ENCODE measurements at places on chromosomes 1 and 21. TPM values are rescaled to one million over a fixed set of nuclear protein-coding genes. Genes with fewer than 3 reads are reported as not detected.
A peak's percentile ranks its signal among the peaks of the same experiment; 100 is the strongest.

- DNase-seq: no peak
Measured at GRCh38 chr1:26731233-26731902, 35.6 kb downstream of the ARID1A start.

DNA sequence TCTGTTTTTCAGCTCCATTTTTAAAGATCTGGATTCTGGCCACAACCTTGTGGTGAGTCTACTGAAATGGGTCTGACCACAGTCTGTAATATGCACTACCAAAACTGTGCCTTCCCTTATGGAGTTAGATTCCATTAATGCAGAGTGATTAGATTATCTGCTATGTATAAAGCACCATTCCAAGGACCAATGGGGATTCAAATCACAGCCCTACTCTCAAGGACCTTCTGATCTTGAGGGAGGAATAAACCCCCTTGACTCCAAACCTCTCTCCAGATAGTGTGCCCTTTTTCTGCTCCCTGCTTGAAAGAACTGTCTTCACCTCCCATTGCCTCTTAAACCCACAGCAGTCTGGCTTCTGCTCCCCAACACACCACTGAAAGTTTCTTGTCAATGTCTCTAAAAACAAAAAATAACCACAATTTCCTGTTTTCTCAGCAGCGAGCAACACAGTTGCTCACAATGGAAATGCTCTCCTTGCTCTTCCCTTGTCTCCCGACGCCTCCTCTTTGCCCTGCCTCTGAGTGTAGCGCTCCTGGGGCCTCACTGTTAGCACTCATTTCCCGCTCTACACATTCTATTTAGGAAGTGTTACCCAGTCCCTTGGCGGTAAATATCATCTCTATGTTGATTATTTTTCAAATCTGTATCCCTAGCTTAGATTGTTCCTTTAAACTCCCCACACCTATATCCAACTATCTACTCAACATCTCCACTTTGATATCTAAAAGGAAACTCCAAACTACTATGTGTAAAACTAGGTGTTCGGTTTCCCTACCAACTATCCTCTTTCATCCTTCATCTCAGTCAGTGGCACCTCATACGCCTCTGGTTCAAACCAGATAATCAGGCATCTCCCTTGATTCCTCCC lies 13.6 kb downstream of the PCNX2 start:
- DNase-seq: no peak

GRCh38 chr1:161013131-161013487 lies 7.8 kb downstream of the F11R start:
- no peak for DNase-seq

Gene KLHDC8A
- total RNA-seq: not detected

Gene A3GALT2
- total RNA-seq: not detected

DNA sequence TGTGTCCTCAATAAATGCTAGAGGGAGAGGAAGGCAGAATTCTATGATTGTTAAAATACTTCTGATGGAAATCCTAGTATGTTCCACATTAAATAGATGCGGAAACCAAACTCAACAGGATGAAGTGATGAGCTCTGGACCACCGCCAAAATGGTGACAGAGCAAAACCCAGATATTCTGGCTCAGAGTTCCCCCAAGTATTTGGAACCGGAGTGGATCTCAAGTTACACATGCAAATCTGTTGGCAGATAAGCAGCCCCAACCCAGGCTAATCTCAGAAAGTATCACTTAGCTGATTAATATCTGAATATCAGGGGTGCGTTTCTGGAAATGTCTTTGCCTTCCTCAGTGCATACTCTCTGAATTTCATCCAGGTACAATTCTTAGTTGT lies 17.4 kb upstream of the GRHL3 start:
- DNase-seq: no peak

- no peak for DNase-seq
Measured at GRCh38 chr1:160344241-160344640, 1.1 kb downstream of the NCSTN start.

DNA sequence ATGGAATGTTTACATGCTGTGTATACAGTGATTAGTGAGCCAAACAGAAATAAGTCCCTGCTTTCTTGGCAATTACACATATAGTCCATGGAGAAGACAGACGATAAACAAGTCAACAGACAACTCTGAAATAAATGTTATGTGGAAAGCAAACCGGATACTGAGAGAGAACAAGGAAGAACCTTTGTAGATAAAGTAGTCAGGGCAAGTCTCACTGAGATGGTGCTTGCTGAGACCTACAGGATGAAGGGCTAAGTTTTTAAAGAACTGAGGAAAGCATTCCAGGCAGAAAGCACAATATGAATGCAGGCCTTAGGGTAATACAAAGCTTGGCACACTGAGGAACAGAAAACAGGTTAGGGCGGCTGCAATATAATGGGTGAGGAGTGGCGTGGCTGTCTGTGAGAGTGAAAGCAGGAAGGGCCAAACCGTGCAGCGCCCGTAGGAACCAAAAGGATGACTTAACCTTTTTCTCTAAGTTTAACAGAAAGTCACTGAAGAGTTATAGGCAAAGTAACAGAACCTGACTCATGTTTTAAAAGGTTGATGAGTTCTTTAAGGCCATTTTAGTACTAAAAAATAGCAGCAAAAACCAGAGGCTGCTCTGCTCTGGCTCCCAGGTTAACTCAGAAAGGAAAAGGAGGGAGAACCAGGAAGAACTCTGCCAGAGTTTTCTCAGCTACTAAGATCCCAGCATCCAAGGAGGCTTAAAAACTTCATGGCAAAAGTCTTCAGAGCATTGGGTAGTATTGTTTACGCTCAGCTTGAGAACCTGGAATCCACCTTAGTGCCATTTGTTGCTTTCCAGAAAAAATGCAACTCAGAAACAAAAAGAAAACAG lies 8.7 kb upstream of the TTF2 start:
- DNase-seq: peak; percentile 33

DNA sequence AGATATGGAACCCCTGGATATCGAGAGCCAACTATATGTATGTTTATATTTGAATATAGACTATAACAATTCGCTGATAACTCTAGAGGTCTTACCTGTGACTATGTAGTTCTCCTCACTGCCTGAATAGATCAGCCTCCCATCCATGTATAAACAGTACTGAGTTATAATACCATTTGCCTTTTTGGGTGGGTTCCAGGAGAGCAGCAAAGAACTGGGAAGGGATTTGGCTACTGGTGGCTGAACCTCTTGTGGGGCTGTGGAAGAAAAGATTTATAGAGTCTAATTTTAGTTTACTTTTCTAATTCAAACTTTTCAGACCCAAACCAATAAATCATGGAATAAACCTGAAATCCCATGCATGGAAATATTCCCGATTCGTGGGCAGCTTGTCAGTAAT lies 376.9 kb downstream of the USH2A start:
- no peak for DNase-seq

- no peak for DNase-seq
Measured at GRCh38 chr1:6603915-6604558, 1.4 kb upstream of the KLHL21 start.

GRCh38 chr1:70410604-70411359 lies at the start of gene CTH:
TSS of gene CTH (plus strand) at chr1:70411268. CDS start at chr1:70411416, 148 bp downstream.
- DNase-seq: peak; percentile 91

DNA sequence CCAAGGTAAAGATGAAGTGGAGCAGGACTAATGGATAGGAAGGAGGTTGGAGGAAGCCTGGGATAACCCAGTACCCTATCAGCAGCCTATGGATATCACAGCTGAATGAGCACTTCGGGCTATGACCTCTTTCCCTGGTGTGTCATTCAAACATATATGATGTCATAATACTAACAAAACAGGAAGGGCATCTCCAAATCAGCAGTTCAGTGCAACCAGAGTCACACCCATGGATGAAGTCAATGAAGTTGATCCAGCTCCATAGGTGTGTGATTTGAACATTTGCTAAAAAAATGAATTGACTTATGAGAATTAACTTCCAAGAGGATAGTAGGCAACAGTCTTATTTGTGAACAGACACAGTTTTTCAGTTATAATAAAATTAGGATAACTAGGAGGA lies 1.7 kb upstream of the C1orf116 start:
- DNase-seq: no peak

Gene OR2T29
- total RNA-seq: not detected

DNA sequence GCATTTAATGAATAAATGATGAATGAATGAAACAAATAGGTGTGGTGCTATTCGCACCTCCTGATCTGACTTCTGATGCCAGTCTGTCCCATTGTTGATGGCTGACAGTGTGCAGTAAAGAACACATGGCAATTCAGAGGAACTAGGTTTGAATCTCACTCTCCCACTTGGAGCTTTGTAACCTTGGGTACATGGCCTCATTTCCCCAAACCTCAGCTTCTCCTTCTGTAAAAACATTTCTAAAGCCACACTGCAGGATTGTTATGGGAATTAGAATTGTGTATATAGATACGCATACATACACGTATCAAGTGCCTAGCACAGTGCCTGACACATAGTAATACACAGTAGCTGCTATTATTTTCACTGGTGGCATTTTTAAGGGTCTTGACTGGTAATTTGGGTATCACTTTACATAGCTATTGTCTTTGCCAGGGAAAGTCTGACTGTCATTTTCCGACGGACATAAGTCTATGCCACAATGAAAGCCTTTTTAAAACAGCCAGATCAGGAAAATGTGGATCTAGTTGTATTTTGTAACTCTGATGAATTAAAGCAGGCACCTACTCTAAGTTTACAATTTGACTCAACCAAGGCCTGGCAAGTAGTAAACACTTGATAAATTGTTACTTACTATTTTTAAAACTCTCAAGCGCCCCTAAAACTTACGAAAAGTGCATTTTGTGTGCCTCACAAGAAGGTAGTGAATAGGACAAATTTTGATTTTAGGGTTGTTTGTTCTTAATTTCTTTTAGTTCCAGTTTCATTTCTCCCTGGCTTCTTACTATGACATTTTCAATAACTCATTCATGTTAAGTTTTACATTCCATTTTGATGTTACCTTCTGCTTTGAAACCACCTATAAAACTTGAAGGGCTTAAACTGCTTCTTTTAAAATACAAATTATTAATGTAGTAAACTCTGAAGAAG lies 164.4 kb downstream of the SDCCAG8 start:
- no peak for DNase-seq

Gene ATAD3C
- 0.79 TPM for total RNA-seq

DNA sequence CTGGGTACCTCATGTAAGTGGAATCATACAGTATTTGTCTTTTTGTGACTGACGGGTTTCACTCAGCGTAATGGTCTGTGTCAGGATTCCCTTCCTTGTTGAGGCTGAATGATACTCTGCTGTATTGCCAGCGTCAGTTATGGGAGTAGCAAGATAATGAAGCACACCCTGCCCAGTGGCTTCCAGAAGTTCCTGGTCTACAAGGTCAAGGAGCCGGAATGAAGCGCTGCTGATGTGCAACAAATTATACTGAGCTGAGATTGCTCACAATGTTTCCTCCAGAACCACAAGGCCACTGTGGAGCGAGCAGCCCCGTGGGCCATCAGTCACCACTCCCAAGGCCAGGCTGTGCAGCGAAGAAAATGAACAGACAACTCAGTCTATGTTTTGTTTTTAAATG lies 24.0 kb upstream of the TDRD10 start:
- DNase-seq: no peak

DNA sequence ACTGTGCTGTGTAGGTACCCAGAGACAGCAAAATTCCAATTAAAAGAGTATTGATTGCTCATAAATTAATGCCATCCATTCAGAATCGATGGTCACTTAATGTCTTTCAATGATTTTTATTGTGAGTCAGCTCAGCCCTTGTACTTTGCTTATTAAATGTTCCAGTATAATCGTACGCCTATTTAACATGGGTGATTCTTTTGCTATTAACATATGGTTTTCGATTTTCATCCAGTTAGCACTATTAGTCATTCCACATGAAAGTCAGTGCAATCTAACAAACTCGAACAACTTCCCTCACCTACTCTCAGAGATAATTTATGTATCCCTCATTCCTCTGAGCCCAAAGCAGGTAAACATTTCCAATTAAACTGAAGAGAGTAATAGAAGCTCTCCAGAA lies 109.6 kb upstream of the APP start:
- no peak for DNase-seq

DNA sequence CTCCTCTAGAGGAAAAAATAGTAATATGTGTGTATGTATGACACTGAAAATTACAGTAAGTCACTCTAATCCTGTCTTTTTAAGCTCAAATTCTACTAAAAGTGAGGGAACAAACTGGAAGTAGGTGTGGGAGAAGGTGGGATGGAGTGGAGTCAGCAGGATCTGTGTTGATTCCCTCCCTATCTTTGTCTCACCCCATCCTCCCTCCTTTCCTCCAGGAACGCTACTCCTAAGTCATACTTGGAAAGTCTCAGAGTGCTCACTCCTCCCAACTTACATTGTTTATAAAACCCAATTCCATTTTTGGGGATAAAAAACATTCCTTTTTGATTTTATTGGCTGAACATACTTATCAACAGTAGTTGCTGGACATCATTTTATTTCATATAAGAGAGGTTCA lies 14.9 kb upstream of the NUP133 start:
- no peak for DNase-seq

Gene ESPN
- total RNA-seq: 2.7 TPM

DNA sequence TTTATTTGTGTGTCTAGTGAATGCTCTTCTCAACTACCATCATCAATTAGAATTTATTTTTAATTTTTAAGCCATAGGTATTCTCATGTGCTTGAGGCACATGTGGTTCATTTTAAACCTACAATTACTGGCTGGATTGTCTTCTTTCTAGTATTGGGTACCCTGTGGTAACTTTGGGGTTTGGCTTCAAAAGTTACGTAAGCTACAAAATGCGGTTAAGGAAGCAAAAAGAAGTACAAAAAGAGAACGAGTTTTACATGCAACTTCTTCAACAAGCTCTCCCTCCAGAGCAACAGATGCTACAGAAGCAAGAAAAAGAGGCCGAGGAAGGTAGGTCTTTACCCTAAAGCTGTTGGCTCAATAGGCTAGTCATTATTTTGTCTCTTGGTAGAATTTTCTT lies 25.8 kb downstream of the MACO1 start:
- no peak for DNase-seq

Gene GPR25
- total RNA-seq: 0.83 TPM
